ENCODE measurements at places on chromosomes 13 and 19.

GRCh38 chr19:13951799-13952153 is 533 bp upstream of the DCAF15 start:
- no peak for DNase-seq

- no peak for DNase-seq
These were observed 243.3 kb downstream of the DCT start for GRCh38 chr13:94236132-94236531.

DNA sequence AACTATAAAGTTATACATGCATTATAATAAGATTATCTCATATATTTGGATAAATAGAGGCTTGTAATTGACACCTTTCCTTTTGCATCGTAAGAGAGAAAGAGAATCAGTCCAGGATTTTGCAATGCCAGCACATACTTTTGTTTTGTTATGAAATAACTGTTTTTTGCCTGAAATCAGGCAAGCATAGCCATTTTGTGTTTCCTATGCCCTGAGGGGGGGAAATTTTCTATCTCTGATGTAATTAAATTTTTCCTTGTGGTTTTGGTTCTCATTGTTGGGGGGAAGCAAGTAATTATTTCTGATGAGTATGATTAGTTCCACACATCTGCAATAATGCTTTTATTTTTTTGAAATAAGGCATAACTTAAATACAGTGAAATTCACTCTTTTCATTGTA is 229.4 kb downstream of the NDFIP2 start:
- no peak for DNase-seq

DNA sequence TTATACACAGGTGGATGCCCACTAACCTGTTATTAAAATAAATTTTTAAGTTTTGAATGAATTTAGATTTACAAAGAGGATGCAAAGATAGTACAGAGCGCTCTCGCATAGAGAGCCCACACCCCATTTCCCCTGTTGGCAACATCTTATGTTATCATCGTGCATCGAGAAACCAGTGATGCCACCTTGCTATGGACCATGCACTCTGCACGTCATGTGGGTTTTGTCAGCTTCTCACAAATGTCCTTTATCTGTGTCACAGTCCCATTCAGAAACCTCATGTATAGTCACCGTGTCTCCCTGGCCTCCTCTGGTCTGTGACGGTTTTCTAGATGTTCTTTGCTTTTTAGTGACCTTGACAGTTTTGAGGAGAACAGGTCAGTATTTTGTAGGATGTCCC is 60.0 kb downstream of the ING1 start:
- DNase-seq = no peak

GRCh38 chr19:56163097-56163496 is 12.7 kb upstream of the GALP start:
- no peak for DNase-seq

GRCh38 chr13:32663660-32664059 is 77.4 kb downstream of the PDS5B start:
- DNase-seq = no peak

- peak; percentile 73 for DNase-seq
These were observed 25.4 kb downstream of the HPN start for GRCh38 chr19:35066691-35067563.

GRCh38 chr19:28426110-28426729 is 786.7 kb downstream of the UQCRFS1 start:
- DNase-seq = no peak

- DNase-seq = no peak
These were observed 28.5 kb downstream of the GARRE1 start for GRCh38 chr19:34282611-34283519.

DNA sequence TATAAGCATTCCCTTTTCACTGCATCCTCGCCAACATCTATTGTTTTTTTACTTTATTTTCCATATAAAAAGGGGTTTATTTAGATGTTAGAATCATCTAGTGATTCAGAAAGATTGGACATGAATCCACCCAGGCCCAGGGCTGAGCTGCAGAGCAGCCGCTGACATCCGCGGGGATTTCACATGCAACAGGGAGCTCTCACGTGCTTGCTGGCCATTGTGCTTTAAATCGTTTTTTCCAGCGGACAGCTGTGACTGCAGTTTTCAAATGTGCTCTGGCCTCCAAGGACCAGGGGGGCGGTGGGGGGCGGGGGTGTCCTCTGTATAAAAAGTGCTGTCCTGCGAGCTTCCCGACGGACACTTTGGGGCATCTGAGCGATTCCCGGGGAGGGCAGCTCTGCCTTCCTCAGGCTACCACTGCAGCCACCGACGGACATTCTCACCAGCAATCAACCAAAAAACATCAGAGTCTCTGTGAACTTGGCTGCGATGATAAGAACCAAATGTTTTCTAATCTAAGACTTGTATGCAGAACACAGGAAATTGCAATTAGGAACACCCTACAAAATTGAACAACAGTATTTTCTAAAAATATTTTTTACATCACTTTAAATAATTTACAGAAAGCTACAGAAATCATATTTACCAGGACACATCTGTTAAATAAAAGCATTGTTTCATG is 12.6 kb downstream of the RB1 start:
- DNase-seq = no peak

DNA sequence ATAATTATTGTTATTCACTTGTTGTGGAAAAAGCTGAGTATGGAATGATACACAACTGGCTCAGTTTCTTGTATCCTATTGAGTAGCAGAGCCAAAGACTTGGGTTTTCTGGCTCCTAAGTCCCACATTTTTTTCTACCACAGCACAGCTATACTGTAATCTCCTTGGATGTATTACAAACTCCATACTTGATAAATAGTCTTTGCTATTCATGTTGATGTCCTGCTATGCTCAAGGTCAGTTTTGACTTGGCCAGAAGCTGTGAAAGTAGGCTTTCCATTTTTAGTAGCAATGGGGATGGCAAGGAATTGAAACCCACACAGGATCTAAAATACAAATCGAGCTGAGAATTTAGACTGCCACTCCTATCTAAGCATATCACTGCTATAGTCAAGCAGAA is 79.1 kb downstream of the B3GLCT start:
- no peak for DNase-seq

GRCh38 chr13:33115274-33115673 is 99.1 kb downstream of the KL start:
- no peak for DNase-seq

DNA sequence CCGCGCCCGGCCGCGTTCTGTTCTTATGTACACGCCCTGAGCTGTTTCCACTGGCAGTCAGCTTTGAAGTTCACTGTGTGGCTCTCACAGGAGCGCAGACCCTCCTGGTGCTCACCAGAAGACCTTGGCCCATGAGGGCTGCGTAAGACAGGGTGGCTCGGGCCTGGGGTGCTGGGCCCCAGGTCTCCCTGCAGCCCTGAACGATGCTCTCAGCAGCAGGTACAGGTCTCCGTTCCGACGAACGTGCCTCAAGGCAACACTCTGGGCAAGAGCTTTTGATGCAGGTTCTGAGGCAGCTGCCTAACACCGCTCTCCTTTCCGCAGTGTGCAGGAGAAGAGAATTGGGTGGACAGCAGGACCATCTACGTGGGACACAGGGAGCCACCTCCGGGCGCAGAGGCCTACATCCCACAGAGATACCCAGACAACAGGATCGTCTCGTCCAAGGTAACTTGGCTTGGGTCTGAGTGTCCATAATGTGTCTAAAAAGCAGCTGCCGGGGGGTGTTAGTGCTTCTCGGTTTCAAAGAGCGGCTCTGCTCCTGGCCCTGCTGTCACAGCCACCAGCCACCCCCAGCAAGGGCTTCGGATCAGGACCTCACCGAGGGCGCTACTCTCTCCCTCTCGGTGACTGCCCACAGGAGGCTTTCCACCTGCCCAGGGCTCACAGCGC is 95.1 kb downstream of the ATP11A start:
- no peak for DNase-seq

DNA sequence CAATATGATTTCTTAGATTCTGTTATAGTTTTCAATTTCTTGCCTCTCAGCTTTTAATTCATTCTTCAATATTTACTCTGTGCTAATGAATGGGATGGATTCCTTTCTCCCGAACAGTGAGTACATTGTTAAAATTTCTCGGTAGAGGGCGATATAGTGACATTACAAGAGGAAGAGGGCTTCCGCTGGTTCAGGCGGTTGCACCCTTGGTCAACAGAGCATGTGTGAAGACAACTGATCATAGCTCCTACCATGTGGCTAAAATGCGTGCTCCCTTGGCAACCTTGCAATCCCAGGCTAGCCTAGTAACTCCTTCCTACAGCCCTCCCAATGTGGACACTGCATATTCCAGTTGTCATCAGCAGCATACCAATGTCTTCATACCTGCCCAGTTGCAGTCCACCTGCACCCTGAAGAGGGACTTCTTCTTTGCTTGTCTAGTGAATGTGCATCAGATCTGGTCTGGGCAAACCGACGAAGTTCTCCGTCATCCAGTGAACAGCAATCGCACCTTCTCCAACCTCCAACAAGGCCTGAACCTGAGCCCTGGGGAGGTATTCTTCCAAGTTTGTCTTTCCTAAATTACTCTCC is 653.0 kb upstream of the GPC6 start:
- DNase-seq = no peak

GRCh38 chr13:79749984-79750551 is 269.1 kb downstream of the NDFIP2 start:
- no peak for DNase-seq

GRCh38 chr13:50826035-50826434 is 17.5 kb downstream of the DLEU7 start:
- no peak for DNase-seq

- DNase-seq = no peak
These were observed 4.0 kb downstream of the IGFLR1 start for GRCh38 chr19:35738021-35738886.

GRCh38 chr13:29369060-29369743 is 226.3 kb downstream of the SLC7A1 start:
- DNase-seq = no peak

GRCh38 chr13:30974350-30974749 is 41.9 kb downstream of the TEX26 start:
- no peak for DNase-seq

DNA sequence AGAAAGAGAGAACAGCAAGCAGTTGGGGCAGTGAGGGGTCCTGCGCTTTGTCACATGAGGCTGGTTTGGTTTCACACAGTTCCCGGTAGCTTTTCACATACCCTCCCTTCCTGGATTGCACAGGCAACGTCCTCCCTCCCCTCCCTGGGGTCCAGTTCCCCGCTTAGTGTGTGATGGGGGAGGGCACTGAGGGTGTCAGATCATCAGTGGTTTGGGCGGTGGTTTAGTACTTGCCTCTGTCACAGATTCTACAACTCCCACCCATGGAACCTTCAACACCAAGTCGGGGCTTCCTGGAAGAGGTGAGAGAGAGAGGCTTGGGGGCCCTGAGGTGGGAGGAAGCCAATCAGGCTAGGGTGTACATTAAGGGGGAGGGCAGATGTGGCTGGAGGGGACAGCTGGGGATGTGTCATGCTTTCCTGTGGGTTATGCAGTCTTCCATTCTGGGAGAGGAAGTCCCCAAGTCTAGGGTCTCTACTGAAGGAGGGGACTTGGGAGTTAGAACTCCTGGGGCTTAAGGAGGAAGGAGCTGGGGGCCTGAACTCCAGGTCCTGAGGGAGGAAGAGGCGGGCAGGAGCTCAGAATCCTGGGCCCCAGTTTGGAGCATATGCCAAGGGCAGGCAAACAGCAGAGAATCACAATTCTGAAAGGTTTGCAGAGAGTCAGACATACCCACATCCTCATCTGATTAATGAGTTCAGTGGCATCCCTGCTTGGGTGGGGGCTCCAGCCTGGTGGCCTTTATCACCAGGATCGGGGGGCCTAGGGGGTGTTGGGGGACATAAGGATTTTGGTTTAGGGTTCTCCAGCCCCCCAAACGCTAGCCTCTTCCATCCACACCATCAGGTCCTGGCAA is at the start of gene NKG7:
NKG7 (minus strand) TSS at position 6 of the 856 bp plus-strand sequence. CDS start 119 bp downstream, outside the sequence.
- DNase-seq = peak; percentile 19

DNA sequence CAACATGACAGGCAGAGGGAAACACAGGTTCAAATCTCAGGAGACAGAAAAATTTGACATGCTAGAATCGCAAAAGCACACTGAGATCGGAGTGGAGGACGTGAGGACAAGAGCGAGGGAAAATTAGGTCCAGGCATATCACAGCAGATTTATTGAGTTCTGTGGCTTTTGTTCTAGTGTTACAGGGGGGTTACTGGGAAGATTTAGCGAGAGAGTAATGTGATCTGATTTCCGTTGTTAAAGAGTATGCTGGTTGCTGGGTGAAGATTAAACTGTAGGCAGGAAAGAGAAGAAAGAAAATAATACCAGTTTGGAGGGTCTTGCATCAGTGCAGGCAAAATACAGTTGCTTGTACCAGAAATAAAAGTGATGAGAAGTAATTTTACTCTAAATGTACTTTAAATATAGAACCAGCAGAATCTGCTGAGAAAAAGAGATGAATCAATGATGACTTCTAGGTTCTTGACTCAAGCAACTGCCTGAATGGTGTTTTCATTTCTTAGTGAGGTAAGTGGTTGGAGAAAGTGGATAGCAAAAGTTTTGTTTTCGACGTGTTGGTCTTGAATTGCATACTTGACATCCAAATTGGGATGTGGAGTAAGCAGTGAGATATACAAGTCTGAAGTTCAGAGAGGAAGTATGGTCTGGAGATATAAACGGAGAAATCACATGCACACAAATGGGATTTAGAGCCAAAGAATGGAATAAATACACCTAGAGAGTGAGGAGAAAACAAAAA is 35.7 kb downstream of the UFM1 start:
- no peak for DNase-seq

Data from stimulated activated CD4-positive, alpha-beta T cell treated with anti-CD3 and anti-CD28 coated beads, Interleukin-1b, Interleukin-23, amount 100 ng/mL, for 1 hour (primary cell).